ENCODE measurements at places on chromosomes 5 and 9. TPM values are rescaled to one million over a fixed set of nuclear protein-coding genes. Genes with fewer than 3 reads are reported as not detected.

Gene SHC3
- not detected for total RNA-seq

Gene TSSK1B
- total RNA-seq, result not detected

Gene JAK2
- total RNA-seq, result 29.2 TPM

Gene PCDHA11
- not detected for total RNA-seq

Gene GRPEL2
- 35.7 TPM for total RNA-seq

Gene EDIL3
- not detected for total RNA-seq

Gene HMCN2
- total RNA-seq, result not detected

Gene SLC4A9
- not detected for total RNA-seq

Gene AIF1L
- total RNA-seq, result 0.23 TPM

Gene OLFM1
- not detected for total RNA-seq

Gene TAL2
- not detected for total RNA-seq

Gene MORN5
- not detected for total RNA-seq

Gene CKS2
- total RNA-seq, result 297 TPM

Gene RGS3
- 116 TPM for total RNA-seq

Gene SOX30
- 0.15 TPM for total RNA-seq

Gene TICAM2
- 1.0 TPM for total RNA-seq
